ENCODE measurements at places on chromosomes 3 and 15. TPM values are rescaled to one million over a fixed set of nuclear protein-coding genes. Genes with fewer than 3 reads are reported as not detected.

OR5K2 gene
- total RNA-seq = not detected

DNA sequence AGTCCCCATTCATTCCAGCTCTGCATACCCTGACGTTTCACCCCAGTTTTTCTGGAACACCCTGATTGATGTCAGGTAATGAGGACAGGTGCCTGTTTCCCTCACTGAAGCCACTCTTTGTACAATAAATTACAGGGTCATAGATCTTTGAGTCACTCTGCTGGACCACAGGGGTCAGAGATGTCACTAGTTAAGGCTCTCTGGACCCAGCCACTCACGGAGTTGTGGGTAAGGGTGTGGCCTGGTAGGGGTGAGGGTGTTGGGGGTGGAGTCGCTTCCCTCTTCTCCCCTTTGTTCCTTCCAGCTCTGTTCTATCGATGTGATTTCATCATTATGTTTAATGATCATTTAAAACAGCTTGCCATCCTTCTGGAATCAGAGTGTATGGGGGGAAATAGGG lies 512 bp downstream of the IQCF5 start:
- no peak for DNase-seq

GRCh38 chr3:115581362-115582135 lies 41.8 kb upstream of the GAP43 start:
- DNase-seq = peak; percentile 21

GRCh38 chr3:157265931-157266330 lies 106.0 kb upstream of the CCNL1 start:
- DNase-seq = no peak

- no peak for DNase-seq
Observed at GRCh38 chr15:38401106-38401505, 52.8 kb upstream of the FAM98B start.

DNA sequence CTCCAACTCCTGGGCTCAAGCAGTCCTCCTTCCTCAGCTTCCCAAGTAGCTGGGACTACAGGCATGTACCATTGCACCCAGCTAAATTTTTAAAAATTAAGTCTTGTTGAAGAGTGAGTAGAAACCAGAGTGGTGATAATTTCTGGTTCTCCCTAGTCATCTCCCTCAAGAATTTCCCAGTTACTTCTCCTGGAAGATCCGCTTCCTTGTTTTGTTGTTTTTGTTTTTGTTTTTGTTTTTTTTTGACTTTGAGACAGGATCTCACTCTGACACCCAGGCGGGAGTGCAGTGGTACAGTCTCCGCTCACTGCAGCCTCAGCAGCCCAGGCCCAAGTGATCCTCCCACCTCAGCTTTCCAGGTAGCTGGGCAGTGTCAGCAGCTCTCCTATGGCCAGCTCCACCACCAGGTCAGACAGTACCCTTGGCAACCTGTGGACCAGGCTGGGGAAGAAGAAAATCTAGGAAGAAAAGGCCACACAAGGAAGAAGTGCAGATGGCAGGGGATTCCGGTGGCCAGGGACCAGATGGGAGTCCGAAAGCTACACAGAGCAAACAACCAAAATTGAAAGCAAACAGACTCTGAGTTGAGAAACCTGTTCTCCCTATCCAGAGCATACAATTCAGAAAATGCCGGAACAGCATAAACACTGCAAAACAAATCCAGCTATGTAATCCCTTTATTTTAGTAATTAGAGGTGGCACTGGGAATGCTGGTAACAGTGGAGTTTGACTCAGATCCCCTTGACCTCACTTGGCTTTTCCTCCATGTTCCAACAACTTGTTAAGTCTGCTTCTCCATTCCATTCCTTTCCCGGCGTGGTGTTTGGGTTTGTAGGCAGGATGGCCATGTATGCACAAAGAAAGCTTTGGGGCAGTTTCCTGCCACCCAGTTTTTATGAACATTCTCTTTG lies 266.6 kb upstream of the CTDSPL start:
- DNase-seq = no peak

GRCh38 chr3:194198938-194199337 lies 63.0 kb downstream of the HES1 start:
- DNase-seq = no peak

All from activated T-cell treated with anti-CD3 and anti-CD28 coated beads, Interleukin-2, amount 50 U/mL, for 72 hours (primary cell).